Osteoblast (primary cell): ENCODE measurements at places on chromosomes 3 and 15. TPM values are rescaled to one million over a fixed set of nuclear protein-coding genes. Genes with fewer than 3 reads are reported as not detected.

GRCh38 chr3:76938962-76939361, 100.9 kb upstream of the ROBO2 start:
- no peak overlapping the region for H3K4me3 ChIP-seq
- no peaks in the 10 kb centered on the region for H3K36me3 ChIP-seq
- H3K27me3 ChIP-seq, result no peaks in the 10 kb centered on the region
- DNase-seq, result peak; percentile 23
- no peaks in the 10 kb centered on the region for H3K4me1 ChIP-seq

ATP13A4 gene
- total RNA-seq, result 0.29 TPM in 1 of 2 replicates, not detected in the other

DNA sequence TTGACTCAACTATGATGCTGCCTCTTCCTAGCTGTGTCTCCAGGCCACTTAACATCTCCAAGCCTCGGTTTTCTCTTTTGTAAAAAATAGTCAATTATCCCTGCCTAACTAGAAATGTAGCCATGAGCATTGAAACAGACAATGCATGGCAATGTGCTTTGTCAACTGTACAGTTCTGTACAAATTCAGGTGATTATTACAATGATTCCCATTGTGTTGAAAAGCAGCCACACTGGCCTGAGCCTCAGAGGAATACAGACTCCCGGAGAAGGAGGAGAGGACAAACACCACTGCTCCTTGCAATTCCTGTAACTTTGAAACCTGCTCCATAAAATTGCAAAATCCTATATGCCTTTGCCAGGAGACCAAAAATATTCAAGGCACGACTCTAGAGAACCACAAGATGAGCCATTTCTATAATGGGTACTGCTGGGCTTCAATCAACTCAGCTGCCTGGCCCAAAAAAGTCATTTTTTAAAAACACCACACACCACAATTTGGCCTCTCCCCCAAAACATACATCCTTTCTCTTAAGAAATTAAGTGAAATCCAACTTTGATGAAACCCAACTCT, 28.6 kb downstream of the DAPK2 start:
- no peaks in the 10 kb centered on the region for H3K36me3 ChIP-seq
- no peak overlapping the region for H3K4me3 ChIP-seq
- peak; percentile 75 for DNase-seq
- no peaks in the 10 kb centered on the region for H3K27me3 ChIP-seq

DNA sequence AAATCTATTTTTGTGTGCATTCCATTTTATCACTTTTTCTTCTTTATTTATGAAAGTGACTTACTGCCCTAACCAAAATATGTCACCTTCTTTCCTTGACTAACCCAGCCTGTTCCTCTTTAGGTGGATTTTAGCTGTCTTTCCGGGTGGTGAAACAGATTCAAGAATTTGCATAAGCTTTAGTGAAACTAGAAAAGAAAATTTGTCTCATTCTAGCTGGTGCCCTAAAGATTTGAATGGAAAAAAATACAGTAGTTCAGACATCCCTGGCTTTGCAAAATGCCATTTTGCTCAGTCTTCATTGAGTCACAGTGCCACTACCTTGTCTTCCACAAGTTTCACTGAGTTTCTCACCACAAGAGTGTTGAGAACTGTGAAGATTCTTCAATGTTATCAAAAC, 28.2 kb upstream of the CCDC50 start:
- no peaks in the 10 kb centered on the region for H3K36me3 ChIP-seq
- H3K27ac ChIP-seq, result no peak overlapping the region
- H3K27me3 ChIP-seq, result no peaks in the 10 kb centered on the region
- no peak overlapping the region for H3K4me3 ChIP-seq
- DNase-seq, result no peak
- H3K4me1 ChIP-seq, result no peaks in the 10 kb centered on the region

DNA sequence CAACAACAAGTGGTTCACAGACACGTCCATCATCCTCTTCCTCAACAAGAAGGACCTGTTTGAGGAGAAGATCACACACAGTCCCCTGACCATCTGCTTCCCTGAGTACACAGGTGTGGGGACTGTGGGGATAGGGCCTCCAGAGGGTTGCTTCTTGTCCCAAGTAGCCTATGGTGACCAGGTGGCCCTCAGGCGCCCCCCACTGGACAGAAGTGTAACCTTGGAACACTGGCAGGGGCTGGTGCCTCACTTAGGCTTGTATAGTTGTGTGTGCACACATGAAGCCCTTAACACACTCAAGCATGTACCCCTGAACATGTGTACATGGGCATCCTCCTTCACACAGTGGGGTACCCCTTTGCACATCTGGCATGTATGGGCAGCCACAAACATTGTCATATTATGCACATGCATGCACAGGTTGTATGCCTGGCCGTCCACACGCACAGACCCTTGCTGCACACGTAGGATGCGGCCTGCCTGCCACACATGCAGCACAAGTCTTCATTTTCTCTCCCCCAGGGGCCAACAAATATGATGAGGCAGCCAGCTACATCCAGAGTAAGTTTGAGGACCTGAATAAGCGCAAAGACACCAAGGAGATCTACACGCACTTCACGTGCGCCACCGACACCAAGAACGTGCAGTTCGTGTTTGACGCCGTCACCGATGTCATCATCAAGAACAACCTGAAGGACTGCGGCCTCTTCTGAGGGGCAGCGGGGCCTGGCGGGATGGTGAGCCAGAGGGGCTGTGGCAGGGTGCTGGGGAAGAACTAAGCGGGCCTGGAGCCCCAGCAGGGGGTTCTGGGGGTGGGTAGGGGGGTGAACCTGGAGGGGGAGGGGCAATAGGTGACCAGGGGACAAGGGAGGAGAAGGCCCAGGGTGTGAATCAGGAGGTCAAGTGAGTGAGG, 11.7 kb upstream of the SEMA3B start:
- H3K27ac ChIP-seq, result no peak overlapping the region
- H3K36me3 ChIP-seq, result peaks cover 61% of the 10 kb centered on the region
- no peak overlapping the region for H3K4me3 ChIP-seq
- peaks cover 20% of the 10 kb centered on the region for H3K4me1 ChIP-seq
- DNase-seq, result peak; percentile 93
- no peaks in the 10 kb centered on the region for H3K27me3 ChIP-seq

DNA sequence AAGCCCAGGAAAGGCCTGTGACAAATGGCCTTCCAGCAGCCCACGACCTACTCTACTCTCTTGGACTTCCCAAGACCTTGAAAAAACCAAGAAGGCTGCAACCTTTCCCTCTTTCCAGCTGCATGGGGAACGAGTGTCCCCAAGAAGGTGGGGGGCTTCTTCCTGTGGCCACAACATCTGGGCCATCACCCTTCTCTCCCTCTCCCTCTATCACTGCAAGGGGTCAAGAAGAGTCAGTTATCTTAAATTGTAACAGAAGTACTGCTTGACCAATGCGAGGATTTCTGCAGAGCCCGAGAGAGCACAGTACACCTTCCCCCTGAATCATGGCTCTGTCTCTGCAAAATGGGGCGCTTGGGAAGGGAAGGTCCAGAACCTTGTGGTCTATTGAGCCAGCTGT, 63.7 kb upstream of the ACAN start:
- peaks cover 3% of the 10 kb centered on the region for H3K27me3 ChIP-seq
- no peak overlapping the region for H3K4me3 ChIP-seq
- peaks cover 15% of the 10 kb centered on the region for H3K4me1 ChIP-seq
- no peaks in the 10 kb centered on the region for H3K36me3 ChIP-seq
- DNase-seq, result no peak

- H3K4me1 ChIP-seq, result peaks cover 43% of the 10 kb centered on the region
- no peak for DNase-seq
- no peaks in the 10 kb centered on the region for H3K27me3 ChIP-seq
These were observed 7.5 kb upstream of the UACA start for GRCh38 chr15:70770863-70771262.

- no peaks in the 10 kb centered on the region for H3K27me3 ChIP-seq
- H3K36me3 ChIP-seq, result no peaks in the 10 kb centered on the region
- no peak overlapping the region for H3K4me3 ChIP-seq
- DNase-seq, result no peak
- no peaks in the 10 kb centered on the region for H3K4me1 ChIP-seq
- H3K27ac ChIP-seq, result no peak overlapping the region
These were observed 767.1 kb downstream of the NTRK3 start for GRCh38 chr15:87489456-87489855.

ADIPOQ gene
- under 0.01 TPM in 2 replicates for total RNA-seq

DNA sequence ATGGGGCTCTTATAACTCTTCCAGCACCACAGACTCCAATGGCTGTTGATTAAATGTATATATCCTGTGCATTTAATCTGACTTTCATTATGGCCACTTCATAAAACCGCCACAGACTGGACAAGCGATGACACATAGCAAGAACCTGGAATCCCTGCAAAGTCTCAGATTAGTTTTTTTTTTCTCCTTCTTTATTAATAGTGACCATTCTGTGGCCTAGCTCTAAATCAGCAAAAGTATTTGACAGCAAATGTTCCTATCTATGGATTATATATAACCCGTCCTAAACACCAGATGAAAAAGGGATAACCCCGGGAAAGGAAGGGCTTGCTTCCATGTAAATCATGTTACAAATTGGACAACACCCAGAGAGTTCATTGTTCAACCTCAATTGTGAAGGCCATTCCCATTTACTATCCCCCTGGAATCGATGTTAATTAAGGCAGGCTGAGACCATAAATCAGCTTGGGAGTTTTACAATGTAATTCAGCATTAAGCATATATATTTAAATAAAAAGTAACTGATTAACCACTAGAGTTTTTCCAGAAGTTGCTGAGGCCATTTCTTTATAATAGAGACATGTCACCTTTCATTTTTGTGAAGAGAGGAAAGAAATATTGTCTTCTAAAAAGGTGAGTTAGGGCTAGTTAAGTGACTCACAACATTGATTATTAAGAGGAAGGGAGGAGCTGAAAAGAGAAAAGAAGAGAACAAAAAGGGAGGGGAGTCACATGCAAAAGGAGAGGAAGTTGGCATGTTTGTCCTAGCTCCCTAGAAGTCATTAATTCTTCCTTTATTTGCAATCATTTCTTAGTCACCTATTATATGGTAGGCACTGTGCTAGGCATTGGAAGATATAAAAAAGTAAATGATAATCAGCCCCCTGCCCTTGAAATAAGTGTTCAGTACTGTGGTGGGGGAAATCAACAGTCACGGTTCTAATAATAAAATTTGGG, 26.2 kb downstream of the ALDH1A2 start:
- peaks cover 9% of the 10 kb centered on the region for H3K27me3 ChIP-seq
- H3K4me3 ChIP-seq, result no peak overlapping the region
- no peak for DNase-seq

CLPX gene
- 39.5 and 46.7 TPM in 2 replicates for total RNA-seq

NPHP3 gene
- total RNA-seq, result 41.3 and 44.2 TPM in 2 replicates

LIPH gene
- not detected in 2 replicates for total RNA-seq

DNA sequence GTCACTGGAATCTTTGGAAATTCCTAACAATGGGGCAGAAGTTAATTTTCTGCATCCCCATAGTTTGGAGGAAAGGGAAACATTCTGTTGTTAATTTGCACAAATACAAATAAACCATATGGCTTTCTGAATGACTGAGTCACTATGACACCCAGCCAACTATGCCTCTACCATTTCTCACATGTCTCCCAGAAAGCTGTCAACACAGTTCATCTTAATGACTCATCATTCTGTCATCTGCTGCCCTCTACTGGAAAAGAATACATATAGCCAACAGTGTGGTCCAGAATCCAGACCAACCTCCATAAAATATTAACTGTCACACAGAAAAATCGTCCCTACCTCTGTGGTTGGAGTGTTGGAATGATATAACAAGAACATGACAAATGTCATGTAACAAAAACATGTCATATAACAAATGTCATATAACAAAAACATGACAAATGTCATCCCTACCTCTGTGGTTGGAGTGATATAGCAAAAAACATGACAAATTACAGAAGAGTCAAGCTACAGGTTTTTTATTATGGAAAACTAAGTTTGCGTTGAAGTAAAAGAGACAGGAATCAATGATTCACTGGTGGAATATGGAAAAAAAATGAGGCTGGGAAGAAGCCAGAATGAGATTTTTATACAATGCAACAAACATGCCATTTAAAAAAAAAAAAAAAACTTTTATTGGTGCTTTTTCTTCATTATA, 47.7 kb upstream of the GYG1 start:
- H3K27ac ChIP-seq, result peak overlapping the region; percentile 24
- H3K4me1 ChIP-seq, result peaks cover 6% of the 10 kb centered on the region
- no peak overlapping the region for H3K4me3 ChIP-seq
- no peaks in the 10 kb centered on the region for H3K27me3 ChIP-seq
- DNase-seq, result peak; percentile 89
- H3K36me3 ChIP-seq, result no peaks in the 10 kb centered on the region

DNA sequence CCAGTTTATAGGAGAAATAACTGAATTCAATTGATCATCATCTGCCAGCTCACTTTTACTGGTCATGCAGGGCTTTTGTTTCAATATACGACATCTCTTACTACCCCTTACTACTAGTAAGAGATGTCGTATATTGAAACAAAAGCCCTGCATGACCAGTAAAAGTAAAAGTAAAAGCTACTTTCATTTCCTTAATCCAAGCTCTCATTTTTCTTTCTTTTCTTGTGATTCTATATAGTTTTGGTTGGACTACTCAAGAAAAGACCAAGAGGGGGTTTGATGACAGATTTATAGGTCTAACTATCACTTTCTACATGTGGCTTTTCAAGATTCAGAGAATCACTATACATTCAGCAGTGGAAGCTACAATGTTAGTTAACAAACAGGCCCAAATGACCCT, 1237.3 kb downstream of the ROBO2 start:
- no peak overlapping the region for H3K27ac ChIP-seq

SV2B gene
- total RNA-seq, result under 0.01 TPM in 1 of 2 replicates, not detected in the other

DNA sequence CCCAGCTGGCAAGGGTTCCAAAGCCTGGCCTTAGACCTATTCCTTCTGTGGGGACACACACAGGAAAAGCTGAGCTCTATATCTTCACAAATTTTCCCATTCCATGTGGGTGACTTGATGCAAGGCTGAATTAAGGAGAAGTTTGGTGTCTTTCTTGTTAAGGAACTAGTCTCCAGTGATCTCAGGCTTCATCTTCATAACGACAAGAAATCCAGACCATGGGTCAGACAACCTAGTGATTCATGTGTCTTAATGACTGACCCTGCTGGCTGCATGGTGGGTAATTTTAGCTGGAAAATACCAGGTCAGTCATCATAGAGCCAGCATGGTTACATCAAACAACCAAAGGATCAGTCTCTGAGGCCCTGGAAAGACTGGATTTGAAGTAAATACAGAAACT, 112.7 kb upstream of the SLC4A7 start:
- no peaks in the 10 kb centered on the region for H3K36me3 ChIP-seq
- H3K4me1 ChIP-seq, result peaks cover 26% of the 10 kb centered on the region
- peak overlapping the region; percentile 16 for H3K4me3 ChIP-seq

GRCh38 chr15:45111390-45112142, 2.4 kb downstream of the DUOX2 start:
- H3K4me3 ChIP-seq, result no peak overlapping the region
- H3K4me1 ChIP-seq, result no peaks in the 10 kb centered on the region
- DNase-seq, result peak; percentile 83
- H3K36me3 ChIP-seq, result no peaks in the 10 kb centered on the region
- H3K27me3 ChIP-seq, result peaks cover 81% of the 10 kb centered on the region
- no peak overlapping the region for H3K27ac ChIP-seq

GRCh38 chr3:123411340-123412040, 37.4 kb downstream of the ADCY5 start:
- no peak overlapping the region for H3K27ac ChIP-seq
- no peaks in the 10 kb centered on the region for H3K4me1 ChIP-seq
- H3K27me3 ChIP-seq, result peaks cover 43% of the 10 kb centered on the region
- DNase-seq, result peak; percentile 69
- no peaks in the 10 kb centered on the region for H3K36me3 ChIP-seq
